Activated CD4-positive, alpha-beta memory T cell treated with anti-CD3 and anti-CD28 coated beads for 36 hours (primary cell): ENCODE measurements at places on chromosomes 6 and 20.
A peak's percentile ranks its signal among the peaks of the same experiment; 100 is the strongest.

DNA sequence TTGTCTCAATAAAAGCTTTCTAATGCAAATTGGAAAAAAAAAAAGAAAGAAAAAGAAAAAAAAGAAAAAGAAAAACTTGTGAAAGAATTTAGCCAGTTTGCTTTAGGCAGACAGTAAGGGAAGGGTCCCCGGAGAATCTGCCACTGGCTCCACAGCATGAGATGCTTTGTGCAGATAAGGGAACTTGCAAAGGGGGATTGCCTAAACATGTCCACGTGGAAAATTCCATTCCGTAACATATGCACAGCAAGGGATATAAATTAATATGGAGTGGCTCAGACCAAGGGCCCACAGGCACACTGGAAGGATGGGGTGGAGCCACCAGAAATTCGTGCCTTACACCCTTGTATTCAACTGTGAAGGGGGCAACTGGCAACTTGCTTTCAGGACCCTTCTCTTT lies 45.4 kb downstream of the MKKS start:
- DNase-seq = no peak

DNA sequence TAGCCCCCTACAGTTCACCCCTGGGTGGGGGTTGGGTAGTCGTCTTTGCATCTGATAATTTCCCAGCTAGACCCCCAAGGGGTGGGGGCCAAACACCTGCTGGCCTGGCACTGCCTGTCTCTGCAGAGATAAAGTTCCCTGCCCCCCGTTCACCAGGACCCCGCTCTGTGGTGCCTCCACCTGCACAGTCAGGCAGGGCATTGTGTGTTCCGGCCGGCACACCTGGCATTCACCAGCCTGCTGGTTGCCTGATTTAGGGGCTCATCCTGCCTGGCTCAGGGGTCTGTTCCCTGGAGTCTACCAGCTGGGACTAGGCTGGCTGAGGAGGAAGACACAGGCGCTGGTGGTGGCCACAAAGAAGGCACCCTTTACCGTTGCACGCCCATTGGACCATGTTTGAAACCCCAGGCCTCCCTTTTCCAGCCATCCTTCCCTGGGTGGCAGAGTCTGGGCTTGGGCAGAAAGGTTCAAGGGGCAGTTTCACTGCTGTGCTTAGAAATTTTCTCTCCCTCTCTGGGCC lies 30.8 kb upstream of the SCRT2 start:
- DNase-seq = no peak

DNA sequence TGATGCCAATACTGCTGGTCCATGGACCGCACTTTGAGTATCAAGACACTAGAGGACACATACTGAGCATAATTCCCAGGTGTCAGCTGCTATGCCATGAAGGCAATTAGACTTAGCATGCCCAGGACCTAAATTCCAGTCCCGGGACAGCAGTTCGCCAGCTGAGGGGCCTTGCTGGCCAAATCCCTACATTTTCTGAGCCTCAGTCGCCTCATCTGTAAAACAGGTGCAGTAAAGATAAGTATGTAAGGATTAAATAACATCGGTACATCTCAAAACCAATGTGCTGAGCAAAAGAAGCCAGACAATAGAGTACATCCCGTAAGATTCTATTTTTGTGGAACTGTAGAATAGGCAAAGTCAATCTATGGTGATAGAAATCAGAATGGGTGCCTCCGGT lies 1.0 kb downstream of the BFSP1 start:
- no peak for DNase-seq

- DNase-seq = no peak
Observed at GRCh38 chr6:37019065-37019450, 13.6 kb downstream of the FGD2 start.

DNA sequence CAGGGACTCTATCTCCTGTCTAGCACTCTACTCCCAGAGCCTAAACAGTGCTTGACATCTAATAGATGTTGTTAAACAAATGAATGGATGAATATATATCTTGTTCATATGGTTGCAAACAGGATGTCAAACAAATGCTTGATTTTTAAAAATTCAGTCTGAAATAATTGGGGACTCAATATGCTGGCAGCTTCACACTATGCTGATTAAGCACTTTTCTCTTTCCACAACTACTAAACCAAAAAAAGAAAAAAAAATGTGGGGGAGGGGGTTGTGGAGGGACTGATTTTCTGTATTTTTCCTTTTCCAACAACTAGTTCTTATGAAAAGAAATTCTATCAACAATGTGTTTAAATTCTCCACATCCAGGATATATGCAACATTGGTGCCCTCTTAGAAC lies 42.9 kb downstream of the SF3B5 start:
- no peak for DNase-seq

DNA sequence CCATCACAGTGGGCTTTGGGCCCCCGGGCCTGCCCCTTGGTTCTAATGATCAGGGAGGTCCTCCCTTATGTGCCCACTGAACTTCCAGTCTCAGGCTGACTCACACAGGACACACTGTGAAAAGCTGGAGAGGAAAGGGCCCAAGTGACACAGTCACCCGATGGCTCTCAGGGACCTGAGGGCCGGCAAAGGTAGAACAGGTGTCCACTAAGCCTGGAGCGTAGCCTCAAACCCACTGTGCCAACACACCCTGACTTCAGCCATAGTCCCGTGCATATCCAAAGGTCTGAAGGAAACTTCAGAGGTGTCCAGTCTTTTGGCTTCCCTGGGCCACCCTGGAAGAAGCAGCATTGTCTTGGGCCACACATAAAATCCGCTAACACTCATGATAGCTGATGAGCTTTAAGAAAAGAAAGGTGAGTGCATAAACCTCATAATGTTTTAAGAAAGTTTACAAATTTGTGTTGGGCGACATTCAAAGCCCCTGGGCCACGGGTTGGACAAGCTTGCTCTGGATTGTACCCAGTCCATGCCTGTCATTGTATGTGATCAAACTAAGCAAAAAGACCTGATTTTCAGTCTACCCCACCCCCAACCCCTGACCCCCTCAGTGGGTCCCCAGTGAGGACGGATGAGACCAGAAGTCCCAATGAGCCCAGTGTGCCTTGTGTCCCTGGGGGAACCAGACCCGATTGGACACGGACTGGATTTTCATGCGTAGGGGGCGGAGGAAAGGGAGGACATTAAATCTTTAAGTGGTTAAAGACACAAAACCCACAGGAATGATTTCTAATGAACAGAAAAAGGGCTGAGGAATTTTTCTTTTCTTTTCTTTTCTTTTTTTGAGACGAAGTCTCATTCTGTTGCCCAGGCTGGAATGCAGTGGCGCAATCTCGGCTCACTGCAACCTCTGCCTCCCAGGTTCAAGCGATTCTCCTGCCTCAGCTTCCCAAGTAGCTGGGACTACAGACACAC lies 6.1 kb downstream of the RAMACL start:
- no peak for DNase-seq

GRCh38 chr20:23636182-23636907 lies 1.4 kb downstream of the CST3 start:
- no peak for DNase-seq

- DNase-seq = no peak
Observed at GRCh38 chr6:31621991-31622390, 1.5 kb downstream of the PRRC2A start.

DNA sequence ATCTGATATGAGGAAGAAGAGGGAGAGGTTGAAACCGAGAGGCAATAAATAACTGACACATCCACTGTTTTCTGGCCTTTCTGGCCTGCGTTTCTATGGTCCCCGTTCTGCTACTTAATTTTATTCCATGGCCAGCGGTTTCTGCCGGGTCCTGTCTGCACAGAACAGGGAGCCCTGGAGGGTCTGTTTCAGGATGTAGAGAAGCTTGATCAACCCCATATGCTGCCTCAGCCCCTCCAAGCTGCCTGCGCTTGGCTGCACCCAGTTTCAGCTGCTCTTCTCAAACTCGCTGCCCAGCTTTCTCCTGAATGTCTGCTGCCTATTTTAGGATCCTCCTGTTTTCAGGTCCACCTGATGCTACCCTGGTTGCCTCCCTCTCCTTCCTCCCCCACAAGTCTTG lies 18.5 kb upstream of the PACSIN1 start:
- DNase-seq = no peak

DNA sequence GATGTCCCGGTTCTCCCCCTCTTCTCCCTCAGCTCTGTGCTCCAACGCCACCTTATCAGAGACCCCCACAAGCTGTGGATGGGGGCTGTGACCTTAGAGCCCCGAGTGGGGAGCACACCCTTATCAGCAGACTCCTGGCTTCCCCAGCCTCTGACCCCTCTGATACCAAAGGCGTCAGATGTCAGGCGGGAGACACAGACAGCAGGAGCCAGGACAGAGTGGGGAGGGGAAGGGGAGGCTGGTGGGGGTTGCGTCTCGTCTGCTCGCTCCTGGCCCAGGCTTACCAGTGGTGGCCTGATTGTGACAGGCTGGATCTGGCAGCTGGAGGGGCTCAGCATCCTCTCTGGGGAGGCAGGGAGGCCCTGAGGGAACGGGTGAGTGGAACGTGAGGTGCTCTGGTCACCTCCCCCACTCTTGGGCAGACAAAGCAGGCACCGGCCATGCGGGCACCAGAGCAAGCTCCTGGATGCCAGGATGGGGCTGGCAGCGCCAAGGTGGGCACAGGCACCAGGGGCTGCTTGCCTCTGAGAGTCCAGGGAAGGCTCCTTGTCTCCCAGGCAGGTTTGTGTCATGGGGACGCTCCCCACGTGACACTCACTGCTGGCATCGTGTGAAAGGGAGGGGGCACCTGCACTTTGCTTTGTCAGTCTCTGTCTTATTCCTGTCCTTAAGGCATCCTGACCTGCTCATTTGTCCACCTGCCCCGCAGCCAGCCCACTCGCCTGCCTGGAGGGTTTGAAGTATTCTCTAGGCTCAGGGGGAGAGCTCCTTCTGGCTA lies 27.8 kb upstream of the GATA5 start:
- DNase-seq = no peak

DNA sequence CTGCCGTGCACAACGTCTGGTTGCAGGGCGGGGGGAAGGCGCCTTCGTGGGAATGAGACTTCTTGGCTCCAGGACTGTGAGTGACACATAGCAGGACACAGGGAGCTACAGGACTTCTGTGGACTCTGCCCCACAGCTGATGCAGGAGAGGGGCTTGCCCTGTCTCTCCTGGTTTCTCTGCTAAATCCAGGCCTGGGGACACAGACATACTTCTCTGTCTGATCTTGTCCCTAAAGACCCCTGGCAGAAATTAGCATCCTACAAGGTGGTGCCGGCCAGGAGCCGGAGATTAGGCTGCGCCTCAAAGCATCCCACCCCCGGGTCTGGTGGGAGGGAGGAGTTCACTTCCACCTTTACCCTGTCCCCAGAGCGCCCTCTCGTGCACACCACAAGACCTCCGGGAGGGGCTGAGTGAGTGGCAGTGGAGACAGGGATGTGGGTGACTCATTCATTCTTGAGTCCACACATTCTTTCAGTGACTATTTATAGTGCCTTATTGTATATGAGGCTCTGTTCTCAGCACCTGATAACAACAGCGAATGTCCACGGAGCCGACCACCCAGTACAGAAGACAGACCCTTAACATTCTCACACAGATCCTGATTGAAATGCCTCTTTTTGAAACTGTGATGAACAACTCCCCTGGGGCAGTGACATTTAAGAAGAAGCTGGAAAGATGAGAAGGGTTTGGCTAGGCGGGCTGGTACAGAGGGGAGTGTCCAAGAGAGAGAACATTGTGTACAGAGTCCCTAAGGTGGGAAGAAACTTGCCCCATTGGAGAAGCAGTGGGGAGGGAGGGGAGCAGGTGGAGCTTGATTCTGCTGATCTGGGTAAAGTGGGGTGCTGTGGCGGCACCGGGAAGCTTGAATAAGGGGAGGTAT lies 39.0 kb downstream of the GMPR start:
- peak; percentile 56 for DNase-seq

DNA sequence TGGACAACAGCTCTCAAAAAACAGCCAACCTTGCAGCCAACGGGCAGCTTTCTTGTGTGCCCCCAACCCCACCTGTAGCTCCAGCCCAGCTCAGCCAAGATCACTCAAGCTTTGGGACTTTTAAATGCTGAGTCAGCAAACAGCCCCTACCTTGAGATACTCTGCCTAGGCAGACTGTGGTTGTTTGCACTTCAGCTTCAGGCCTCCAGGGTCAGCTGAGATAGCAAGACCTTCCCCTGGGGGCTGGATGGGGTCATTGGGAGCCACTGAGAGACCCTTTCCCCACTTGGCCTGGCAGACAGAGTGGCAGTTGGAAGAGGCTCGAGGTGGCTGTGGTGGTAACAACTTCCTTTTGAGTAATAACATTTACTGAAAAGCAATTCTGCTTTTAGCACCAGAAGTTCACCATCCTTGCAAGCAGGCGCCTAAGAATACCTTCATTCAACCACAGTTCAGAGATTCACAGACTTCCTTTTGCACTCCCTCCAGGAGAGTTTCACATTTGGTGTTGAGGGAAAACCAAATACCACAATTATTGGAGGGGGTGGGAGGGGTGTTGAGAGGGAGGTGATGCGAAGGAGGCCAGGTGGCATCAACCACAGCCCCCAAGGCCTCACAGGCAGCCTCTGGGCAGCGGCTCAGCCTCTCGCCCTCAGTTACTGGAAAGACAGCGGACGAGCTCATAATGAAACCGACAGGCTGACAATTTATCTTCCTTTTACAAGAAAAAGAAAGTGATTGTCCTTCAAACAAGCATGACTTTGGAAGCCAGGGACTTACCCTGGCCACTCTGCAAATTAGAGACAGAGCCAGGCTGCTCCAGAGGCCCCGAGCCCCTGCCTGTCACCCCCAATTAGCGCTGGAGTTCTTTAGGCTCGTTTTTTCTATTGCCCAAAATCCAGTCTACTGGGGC lies 148.1 kb downstream of the CEBPB start:
- DNase-seq = peak; percentile 91

GRCh38 chr20:48131581-48131980 lies 346.3 kb upstream of the SULF2 start:
- no peak for DNase-seq

DNA sequence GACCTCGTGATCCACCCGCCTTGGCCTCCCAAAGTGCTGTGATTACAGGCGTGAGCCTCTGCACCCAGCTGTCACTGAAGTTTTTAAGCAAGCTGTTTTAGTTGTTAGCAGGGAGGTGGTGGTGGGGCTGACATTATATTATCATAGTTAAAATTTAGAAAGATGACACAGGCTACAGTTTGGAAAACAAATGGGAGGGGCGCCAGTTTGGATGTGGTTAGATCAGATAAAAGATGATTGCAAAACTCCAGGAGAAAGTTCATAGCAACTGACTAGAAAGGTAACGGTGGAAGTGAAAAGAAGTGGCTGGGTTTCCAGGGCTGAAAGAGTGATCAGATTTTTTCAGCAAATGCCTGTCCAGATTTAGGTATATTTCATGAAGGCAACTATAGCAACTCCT lies 311.9 kb upstream of the CITED2 start:
- DNase-seq = no peak

DNA sequence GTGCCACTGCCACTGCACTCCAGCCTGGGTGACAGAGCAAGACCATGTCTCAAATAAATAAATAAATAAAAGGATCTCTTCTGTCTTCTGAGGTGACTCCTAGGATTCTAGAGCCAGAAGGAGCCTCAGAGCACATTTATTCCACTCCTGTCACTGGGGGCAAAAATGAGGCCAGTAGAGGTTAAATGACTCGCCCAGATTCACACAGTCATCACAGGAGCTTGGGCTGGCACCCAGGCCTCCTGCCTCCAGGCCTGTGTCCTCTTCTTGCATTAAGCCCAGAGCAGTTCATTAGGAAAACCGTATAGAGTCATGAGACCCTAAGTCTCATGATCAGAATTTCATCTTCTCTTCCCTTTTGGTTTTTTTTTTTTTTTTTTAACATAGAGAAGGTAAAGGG lies 243.3 kb downstream of the NRN1 start:
- no peak for DNase-seq
